ENCODE measurements at places on chromosomes 3 and 15.
A peak's percentile ranks its signal among the peaks of the same experiment; 100 is the strongest.

GRCh38 chr3:192957441-192958021, 39.9 kb upstream of the MB21D2 start:
- DNase-seq = no peak

DNA sequence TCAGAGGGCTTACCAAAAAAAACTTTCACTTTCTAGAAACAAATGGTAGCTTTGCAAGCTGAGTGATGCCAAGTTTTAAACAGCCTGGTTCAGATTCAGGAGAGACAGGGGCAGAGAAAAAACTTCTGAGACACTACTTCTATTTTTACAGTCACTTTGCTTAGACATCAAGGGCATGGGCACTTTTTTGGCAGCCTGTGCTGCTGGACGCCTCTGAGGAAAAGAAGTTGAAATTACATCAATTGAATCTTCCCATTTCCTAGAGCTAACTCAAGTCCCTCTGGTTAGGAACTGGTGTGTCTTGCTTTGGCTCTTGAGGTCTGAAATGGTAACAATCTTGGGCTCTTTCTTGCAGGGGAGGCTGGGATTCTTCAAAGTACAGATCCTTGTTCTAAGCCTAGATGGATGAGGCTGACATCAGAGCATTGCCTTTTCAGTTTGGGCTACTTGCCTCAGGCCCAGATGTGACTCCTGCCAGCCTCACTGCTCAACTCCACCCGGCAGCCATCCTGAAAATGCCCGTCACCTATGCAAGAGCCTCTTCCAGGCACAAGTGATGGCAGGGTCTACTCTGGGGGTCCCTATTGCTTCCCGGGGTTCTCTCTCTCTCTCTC, 357.5 kb downstream of the FOXP1 start:
- no peak for DNase-seq

DNA sequence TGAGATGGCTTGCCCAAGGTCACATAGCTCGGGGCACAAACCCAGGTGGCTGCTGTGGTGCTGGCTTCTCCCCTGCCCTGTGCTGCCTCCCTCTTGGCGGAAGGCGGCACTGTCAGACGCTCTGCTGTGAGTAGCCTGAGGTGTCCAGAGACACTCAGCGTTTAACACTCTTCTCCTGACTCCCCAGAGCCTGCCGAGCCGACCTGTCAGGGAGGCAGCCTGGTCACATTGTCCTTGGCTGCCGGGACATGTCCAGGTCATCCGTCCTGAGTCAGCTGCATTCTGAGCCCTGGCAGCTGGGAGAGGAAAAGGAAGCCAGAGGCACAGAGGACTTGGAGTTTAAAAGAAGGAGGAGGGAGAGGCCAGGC, 4.7 kb downstream of the LMAN1L start:
- peak; percentile 71 for DNase-seq

DNA sequence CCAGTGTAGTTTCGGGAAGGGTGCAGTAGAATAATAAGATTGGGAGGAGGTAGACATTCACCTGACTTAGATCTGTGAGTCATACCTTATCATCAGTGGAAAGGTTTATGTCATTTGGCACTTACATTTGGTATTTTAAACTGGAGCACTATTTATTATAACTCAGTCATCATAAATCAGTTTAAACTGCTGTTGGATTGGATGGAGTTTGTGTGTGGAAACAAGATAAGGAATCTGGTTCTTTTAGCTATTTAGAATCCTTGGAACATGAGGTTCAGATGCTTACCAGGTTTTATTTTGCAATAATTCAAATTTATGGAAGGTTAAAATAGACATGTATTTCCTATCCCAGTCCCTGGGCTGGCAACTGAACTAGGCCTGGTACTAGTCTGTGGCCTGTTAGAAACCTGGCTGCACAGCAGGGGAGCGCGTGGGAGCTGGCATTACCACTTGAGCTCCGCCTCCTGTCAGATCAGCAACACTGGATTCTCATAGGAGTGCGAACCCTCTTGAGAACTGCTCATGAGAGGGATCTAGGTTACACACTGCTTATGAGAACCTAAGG, 34.5 kb downstream of the ZFAND6 start:
- DNase-seq = no peak

- DNase-seq = no peak
These were observed 312.5 kb downstream of the OXSM start for GRCh38 chr3:26102376-26102775.

DNA sequence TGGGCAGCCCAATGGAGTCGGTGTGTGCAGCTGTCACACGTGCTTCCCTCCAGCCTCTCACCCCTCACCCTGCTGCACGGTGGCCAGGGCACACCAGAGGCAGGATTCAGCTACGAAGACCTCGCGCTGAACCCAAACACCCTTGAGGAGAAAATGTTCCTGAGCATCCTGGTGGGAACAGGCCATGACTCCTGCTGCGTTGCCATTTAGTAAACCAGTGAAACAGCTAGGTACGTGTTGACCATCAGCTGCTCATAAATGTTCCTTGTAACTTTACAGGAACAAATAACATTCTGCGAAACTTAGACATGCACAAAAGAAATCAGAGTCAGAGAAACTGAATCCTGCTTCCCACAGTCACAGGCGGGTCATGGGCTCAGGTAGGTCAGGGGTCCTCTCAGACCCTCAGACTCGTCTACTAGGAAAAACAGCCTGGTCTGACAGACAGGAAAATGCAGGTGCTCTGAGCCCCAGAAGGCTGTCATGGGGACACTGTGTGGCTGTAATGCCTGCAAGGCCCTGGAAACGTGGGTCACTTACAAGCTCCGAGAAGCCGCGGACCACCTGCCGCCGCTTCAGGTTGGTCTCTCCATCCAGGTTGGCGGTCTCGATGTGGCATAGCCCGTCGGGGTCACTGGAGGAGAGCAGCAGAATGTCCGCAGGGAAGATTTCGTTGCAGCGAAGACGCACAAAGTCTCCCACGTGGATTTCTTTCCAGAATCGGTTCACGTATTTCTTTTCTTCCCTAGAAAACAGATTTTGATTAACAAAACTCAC, 82.5 kb downstream of the ATP10A start:
- no peak for DNase-seq

GRCh38 chr3:37969596-37970100, 20.9 kb upstream of the VILL start:
- no peak for DNase-seq

GRCh38 chr3:34016925-34017587, 218.6 kb downstream of the PDCD6IP start:
- no peak for DNase-seq

DNA sequence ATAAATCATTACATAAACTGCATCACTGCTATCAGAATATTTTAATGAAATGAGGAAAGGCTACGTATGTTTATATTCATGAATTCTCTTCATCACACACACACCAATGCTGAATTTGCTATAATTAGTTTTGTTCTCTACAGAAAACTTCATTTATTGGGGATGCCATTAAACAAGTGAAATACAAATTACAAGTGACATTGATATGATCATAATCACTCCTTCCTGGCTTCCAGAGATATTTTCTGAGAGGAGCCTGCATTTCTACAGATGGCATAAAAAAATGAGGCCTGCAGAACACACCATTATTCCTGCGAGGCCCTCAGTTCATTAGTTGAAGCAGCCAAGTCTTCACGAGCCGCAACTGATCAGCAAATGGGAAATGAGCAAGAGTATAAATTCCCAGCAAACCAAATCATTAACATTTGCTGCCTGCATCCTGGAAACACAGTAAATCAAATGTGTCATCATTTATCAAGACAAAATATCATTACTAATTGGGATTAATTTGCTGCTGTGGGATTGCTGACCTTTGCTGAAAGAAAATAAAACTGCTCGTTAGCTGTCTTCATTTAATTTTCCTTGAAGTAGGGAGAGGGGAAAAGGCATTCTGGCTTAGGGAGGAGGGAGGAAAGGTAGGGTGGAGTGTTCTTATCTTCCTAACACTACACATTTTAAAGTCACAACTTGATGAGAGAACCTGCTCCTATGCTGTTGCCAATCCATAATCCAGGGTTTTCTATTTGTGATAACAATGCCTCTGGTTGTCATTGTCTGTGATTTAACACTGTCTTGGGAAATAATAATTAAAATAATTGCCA, 921.9 kb downstream of the SQOR start:
- DNase-seq = no peak

- no peak for DNase-seq
These were observed 22.4 kb downstream of the PRKCI start for GRCh38 chr3:170244576-170244975.

- no peak for DNase-seq
These were observed 34.2 kb downstream of the ALS2CL start for GRCh38 chr3:46659285-46659684.

- no peak for DNase-seq
These were observed 1079.5 kb downstream of the IGSF11 start for GRCh38 chr3:117955196-117955595.

- DNase-seq = no peak
These were observed at the start of gene DAZL for GRCh38 chr3:16604887-16605602. DAZL (minus strand) TSS chr3:16605423; CDS start chr3:16605205, 218 bp downstream.

- DNase-seq = no peak
These were observed 28.0 kb upstream of the CCDC174 start for GRCh38 chr3:14623569-14624051.

DNA sequence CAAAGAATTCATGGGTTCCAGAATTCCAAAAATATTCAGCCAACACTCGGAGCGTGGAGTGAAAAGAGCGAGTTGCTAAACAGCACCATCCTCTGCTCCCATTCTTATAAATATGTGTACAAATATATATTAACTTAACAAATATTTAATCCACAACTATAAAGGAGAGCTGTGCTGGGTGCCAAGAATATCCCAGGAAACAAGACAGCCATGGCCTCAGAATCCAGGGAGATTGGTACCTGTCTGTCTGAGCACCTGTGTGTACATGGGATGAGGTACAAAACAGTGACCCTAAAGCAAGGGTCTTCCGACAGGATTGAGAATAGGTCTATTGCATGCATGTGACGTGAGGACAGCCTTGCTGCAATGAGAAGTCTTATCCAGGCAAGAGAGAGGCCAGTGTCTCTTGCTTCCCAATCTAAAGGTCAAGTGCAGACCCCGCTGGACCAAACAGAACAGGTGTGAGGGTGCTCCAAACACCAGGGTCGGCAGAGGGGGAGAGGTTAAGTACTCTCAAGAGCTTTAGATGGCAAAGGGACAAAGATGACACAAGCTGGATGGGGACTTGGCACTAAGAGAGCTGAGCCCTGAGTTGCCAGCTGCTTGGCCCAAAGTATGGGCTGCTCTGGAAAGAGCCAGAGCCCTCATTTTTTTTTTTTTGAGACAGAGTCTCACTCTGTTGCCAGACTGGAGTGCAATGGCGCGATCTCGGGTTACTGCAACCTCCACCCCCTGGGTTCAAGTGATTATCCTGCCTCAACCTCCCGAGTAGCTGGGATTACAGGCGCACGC, 36.2 kb downstream of the HOMER2 start:
- no peak for DNase-seq

DNA sequence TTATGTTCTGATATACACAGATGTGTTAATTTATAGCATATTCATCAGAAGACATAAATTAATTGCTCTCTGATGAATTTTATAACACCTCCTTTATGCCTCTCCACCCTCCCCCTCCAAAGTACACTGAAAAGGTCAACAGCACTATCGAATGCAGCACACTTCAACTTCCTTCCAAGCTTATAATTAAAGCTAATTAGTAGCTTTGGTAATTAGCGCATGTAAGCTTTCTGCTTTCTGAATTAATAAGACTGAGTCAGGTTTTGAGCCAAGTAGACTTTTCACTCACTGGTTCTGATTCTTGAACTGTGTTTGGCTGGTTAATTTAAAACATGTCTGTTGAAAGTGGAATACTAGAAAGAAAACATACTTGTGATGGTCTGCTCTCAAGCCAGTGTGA, 760.8 kb upstream of the CFAP20DC start:
- DNase-seq = no peak

DNA sequence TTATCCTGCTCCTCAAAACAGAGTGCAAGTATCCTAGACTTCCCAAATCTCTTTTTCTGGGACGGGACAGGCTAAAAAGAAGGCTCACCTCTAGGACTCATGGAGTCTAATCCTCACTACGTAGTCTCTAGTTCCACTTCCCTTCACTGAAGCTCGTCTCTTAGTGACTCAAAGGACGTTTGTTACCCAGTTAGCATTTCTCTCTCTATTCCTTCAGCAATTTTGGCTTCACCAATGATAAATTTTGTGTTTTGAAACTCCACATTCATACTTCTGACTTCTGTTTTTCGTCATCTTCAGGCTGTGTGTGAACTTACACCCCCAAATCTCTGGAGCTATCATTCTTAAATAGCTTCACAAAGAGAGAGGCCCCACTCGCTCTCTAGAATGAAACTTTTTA, 627.1 kb downstream of the NAALADL2 start:
- no peak for DNase-seq

DNA sequence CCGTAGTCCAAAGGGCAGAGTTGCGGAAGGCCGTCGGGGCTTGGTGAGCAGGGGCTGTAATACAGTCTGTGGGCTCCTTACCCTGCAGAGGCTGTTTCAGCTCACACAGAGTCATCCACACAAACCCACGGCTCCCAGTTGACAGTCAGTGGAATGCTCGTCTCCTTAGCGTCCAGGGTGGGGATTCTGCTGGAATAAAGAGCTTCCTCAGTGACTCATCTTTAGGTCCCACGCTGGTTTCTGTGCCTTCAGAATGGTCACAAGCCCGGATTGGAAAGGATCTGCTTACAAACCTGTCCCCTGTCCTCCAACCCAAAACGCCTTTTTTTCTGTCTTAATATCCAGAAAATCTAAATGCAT, 201.3 kb upstream of the TPM1 start:
- DNase-seq = no peak

GRCh38 chr3:191235331-191236314, 36.6 kb downstream of the OSTN start:
- DNase-seq = no peak
